ENCODE measurements at places on chromosomes 3 and 15. TPM values are rescaled to one million over a fixed set of nuclear protein-coding genes. Genes with fewer than 3 reads are reported as not detected.
A peak's percentile ranks its signal among the peaks of the same experiment; 100 is the strongest.

DNA sequence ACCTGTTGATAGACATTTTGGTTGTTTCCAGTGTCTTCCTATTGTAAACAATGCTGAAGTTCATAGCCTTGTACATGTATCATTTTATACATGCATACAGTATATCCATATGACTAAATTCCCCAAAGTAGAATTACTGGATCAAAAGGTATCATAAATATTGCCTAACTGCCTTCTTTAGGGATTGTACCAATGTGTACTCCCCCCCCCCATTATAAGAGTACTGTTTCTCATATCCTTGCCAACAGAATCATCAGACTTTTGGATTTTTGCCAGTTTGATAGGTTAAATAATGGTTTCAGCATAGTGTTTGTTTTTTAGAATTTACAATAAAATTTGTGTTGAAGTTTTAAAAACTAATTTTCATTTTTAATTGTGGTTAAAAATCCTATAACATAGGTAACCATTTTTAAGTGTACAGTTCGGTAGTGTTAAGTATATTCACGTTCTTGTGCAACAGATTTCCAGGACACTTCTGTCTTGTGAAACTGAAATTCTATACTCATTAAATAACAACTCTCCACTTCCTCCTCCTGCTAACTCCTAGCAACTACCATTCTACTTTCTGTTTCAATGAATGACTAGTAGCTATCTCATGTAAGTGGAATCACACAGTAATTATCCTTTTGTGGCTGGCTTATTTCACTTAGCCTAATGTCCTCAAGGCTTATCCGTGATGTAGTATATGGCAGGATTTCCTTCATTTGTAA is 30.8 kb upstream of the MAP3K13 start:
- DNase-seq, result peak; percentile 47

GRCh38 chr3:54303517-54304375 is 181.4 kb downstream of the CACNA2D3 start:
- no peak for DNase-seq

DNA sequence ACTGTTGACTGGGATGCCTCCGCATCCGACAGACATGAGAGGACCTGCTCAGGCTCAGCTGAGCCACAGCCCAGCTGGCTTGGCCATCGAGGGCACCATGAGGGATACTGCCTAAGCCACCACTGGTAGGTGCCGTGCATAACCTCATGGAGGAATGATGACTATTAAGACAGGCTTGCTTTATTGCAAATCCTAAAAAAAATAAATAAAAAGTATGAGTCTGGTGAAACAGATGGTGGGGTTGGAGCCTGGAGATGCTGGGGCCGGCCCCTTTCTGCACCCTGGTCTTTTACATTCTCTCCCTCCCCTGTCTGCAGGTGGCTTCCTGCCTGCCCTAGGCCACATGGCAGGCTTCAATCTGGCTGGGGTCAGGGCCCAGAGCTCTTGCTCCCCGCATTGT is 24.0 kb upstream of the RAD18 start:
- DNase-seq, result no peak

ECE2 gene
- not detected for total RNA-seq

GRCh38 chr15:70200511-70201424 is 103.1 kb upstream of the TLE3 start:
- DNase-seq, result no peak

DNA sequence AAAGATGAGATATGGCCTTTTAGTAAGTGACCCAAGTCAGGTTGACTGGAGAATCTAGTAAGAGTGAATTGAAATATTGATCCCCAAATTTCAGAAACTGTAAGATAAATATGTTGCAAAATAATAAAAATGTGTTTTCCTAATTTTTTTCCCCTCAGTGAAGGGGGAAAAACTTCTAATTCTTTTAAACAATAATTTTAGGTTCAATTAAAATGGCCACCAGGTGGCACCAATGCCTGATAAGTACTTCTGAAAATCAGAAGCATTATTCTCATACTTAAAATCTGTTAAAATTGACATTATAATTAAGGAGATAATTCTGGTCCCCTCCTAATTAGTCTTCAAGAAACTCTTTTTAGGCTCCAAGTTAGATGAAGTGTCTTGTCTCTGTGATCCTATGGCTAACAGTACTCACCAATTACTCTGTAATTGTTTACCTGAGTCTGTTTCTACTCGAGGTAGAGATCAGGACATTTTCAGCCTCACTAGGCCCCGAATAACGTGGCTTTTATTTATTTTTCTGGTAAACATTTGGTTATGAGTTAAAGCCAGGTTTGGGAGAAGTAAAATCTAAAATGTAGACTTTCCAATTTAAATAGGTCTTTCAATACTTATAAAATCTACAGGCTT is 52.6 kb downstream of the NMD3 start:
- DNase-seq, result peak; percentile 50

GRCh38 chr3:160180581-160181216 is 44.5 kb upstream of the C3orf80 start:
- peak; percentile 66 for DNase-seq

DNA sequence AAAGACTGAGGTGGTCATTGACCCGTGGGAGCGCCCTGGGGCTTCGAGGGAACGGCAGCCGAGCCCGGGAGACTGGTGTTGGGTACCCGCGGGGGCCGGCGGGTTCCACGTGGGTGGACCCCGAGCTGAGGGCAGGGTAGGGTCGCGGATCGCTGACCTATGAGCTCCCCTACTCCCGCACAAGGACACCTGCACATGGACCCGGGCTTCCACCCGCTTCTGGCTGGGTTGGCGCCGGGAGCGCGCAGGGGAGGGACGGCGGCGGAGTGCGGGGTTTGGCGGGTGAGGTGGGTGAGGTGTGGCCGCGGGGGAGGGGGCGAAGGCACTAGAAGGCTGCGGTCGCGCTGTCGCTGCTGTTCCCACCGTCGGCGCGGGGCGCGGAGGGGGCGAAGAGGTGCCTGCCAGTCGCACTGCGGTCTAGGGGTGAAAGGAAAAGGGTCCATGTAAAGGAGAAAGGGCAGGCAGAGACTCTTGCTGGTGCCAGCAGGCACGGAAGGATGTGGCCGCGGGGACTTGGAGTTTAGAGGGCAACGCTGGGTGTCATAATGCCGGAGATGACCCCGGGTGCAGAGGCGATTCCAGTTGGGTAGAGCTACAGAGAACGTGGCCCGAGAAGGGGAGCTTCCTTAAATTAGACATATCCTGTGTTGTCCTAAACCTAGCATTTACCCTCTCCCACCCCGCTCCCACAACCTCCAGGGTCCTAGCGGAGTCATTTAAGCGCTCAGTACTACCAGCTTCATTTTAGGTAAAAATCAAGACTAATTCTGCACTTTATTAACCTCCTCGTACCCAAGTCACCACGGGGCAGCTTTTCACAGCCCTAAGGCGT is 245.9 kb upstream of the TOPAZ1 start:
- DNase-seq, result no peak

Measured in endothelial cell of umbilical vein (primary cell).